ENCODE measurements at places on chromosomes 3 and 15.

- no peak for DNase-seq
These were observed 37.0 kb downstream of the RLBP1 start for GRCh38 chr15:89184357-89184756.

- peak; percentile 15 for DNase-seq
These were observed at the start of gene CCDC13 for GRCh38 chr3:42772670-42773408. CCDC13 (minus strand) TSS chr3:42773253; CDS start chr3:42758345, 14,908 bp downstream.

GRCh38 chr3:57826245-57826951 is 70.3 kb downstream of the SLMAP start:
- no peak for DNase-seq

- DNase-seq: no peak
These were observed 81.4 kb downstream of the IL12A start for GRCh38 chr3:160069986-160070385.

DNA sequence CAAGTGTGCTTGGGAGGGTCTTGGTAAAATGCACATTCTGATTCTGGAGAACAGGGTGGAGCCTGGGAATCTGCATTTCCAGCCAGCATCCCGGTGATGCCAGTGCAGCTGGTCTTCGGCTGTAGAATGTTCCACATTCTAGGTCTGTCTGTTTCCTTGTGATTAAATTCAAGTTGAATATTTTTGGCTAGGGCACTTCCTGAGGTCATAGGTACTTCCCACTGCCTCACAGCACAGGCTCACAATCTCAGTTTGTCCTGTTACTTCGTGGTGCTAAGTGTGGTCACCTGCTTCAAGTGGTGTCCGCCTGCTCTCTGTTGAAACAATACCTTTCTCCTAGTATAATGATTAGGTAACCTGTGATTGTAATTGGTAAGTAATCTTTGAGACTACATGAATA is 40.1 kb downstream of the FLNB start:
- no peak for DNase-seq

DNA sequence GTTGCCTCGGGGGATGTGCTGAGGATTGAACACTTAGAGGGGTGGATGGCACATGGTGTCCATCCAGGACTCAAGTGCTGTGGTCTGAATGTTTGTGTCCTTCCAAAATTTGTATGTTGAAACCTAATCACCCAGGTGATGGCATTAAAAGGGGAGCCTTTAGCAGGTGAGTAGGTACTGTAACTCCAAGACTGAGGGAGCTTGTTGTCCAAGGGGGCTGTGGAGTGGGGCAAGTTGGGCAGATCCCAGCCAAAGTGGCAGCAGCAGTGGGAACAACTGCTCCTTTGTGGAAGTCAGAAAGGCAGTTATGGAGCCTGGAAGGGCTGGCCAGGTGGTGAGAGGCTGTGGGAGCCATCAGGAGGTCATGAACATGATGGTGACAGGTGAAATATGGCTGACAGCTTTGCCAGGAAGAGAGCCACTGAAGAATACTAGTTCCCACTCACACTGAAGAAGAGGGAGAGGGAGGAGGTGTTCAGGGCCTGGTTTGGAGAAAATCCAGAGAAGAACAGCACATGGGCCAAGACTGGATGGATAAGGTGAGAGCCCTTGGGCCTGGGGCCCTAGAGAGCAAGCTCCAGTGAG is 385.6 kb downstream of the CACNA2D3 start:
- no peak for DNase-seq

DNA sequence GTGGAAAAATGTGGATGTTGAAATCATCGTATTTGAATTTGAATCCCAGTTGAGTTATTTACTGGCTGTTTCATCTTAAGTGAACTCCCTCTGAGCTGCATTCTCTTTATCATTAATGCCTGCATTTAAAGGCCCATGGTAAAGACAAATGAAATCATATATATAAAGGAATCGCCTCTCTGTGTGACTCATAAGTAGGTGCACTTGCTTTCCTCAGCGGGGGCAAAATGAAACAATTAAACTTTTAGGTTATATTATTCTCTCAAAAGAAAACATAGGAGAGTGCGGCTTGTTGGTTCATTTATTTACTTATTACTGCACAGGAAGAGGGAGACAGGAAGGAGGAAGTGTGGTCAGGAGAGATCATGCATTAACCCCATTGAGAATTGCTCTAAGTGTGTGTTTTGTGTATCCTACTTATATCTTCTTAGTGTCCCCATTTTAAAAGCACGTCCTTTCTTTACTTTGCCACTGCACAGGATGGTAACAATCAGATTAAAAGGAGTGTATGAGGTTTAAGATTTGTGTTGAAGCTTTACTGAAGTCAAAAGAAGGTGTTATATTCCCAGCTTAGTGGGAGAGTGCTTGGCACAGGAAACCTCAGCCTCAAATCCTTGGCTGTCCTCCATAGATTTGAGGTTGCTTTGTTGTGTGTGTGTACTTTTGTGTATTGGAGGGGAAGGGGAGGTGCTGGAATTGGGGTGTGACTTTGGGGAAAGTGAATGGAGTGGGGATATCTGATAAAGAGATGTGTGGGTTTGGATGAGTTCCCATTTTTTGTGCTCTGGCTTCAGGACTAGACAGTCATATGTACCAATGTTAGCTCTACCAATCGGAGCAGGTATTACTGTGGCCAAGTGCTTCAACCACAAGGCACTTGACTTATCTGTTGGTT is 595.8 kb upstream of the NR2F2 start:
- no peak for DNase-seq

DNA sequence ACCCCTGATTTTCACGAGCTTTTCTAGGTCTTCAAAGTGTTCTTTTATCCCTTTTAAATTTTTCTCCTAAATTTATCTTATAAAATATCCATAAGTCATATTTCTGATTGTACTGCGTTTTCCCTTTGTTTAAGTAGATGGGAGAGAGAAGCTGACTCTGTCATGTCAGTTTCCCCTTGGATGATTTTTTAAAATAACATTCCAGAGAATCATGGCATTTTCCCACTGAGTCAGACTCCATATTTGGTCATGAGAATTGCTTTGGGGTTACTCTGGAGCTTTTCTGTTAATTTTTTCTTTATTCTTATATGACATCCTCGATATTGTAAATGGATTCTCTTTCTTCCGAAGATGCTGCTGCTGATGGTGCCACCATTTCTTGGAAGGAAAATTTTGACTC is 28.6 kb upstream of the UMPS start:
- peak; percentile 45 for DNase-seq

DNA sequence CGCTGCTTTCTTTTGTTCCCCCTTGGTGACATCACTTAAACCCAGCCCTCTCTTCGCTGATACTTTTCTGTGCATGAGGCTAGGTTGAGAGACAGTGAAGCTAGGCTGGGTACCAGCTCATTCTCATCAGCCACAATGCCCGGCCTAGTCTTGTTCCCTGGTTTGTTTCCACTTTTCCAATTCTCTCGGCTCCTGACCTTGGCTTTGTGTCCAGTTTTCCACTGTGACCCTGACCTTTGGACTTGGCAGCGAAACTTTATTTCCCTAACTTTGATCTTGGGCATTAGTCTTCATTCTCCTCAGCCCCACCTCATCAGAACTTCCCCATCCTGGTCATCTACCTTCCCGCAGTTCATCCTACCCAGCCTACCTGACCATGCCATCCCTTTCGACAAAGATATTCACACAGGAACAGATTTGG is 908 bp upstream of the ADPGK start:
- DNase-seq: no peak
